ENCODE measurements at places on chromosomes 2 and 18.

- DNase-seq = no peak
Observed at GRCh38 chr18:42517896-42518295, 562.9 kb downstream of the PIK3C3 start.

DNA sequence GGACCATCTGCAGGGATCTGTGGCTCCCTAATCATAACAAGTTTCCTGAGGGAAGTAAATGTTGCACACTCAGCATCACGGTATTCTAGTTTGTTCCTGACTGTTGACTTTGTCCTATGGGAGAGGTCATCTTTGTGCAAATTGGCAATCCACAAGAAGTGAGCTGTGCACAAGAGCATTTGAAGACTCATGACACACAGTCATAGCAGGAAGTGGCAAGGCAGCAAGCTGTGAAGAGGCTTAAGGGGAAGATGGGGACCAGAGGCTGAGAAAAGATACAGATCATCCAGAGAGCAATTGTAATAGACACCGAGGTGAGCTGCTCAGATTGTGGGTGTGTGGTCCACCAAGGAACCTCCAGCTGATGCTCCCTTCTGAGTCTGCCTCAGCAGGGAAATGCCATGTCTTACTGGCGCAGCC lies 2.7 kb downstream of the TNP1 start:
- DNase-seq = no peak

DNA sequence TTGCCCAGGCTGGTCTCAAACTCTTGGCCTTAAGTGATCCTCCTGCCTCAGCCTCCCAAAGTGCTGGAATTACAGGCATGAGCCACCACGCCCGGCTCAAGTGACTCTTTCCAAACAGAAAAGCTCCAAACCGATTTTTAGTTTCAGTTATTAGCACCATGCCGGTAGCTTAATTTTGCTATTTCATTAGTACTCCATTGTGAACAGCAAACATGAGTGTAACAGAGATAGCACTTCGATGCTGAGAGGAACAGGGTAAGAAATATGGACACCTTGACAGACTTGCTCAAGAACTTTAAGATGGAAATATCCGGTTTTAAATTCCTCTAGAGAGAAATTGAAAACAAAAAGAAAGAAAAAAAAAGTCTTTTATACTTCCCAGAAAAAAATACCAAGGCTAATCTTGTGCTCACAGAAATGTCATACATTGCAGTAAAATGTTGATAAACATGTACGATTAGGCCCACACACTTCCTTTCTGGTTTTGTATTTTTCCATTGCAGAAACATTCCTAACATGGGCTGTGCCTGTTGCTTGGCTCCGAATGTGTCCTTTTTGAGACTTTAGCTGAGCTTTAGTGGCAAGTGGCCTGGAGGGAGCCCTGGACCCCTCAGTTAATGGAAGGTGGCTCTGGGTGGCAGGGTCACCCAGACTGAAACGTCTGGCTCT lies 18.3 kb downstream of the FHL2 start:
- DNase-seq = no peak

GRCh38 chr2:127348426-127349000 lies 39.3 kb downstream of the MAP3K2 start:
- DNase-seq = no peak
